ENCODE measurements at places on chromosomes 1 and 21. TPM values are rescaled to one million over a fixed set of nuclear protein-coding genes. Genes with fewer than 3 reads are reported as not detected.
A peak's percentile ranks its signal among the peaks of the same experiment; 100 is the strongest.

- DNase-seq: no peak
Measured at GRCh38 chr1:187270256-187270655, 441.5 kb downstream of the PLA2G4A start.

OMA1 gene
- total RNA-seq: 26.9 TPM

GRCh38 chr1:162456323-162456722, 41.3 kb upstream of the UHMK1 start:
- DNase-seq: no peak

AMPD1 gene
- not detected for total RNA-seq

- DNase-seq: no peak
Measured at GRCh38 chr1:27616441-27616840, 12.5 kb upstream of the AHDC1 start.

GRCh38 chr1:205504311-205505075, at the start of gene CDK18:
CDK18 (plus strand) TSS chr1:205504669; CDS start chr1:205523168, 18,499 bp downstream.
- peak; percentile 78 for DNase-seq

DNA sequence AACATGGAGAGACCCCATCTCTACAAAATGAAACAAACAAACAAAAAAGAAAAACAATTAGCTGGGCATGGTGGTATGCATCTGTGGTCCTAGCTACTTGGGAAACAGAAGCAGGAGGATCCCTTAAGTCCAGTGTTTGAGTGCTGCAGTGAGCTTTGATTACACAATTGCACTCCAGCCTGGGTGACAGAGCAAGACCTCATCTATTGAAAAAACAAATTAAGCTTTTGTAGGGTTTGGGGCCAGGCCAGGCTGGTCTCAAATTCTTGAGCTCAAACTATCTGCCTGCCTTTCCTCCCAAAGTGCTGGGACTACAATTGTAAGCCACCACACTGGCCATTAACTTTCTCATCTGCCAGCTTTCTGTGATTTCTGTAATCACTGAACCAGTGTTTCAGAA, 27.2 kb downstream of the NIPAL3 start:
- DNase-seq: no peak

DNAJC8 gene
- total RNA-seq: 126 TPM

DNA sequence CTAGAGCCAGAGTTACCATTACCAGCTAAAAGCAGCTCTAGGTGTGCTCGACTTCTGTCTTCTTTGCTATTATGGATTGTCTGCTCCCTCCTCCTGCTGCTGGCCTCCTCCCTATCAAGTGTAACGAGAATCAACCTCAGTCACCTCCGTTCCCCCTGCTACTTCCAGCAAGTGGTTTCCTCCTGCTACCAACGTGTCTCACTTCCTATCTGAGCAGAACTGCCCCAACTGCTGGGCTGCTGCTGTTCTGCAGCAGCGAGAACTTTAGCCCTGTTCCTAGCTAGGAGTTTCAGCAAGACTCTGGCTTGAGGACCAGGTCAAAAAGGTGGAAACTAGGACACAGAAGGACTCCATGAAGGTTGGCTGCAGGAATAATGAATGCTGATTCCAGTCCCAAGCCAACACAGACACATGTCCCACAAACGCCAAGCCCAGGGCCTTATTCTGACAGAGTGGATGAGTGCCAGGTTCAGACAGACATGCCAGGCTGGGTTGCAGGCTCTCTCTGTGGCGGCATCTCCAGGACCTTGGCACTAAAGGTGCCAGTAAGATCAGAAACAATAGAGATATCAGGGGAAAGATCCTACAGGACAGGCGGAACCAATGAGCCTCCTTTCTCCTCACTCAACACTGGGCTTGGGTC, 46.9 kb downstream of the CD34 start:
- no peak for DNase-seq

- DNase-seq: no peak
Measured at GRCh38 chr1:117092594-117092993, 29.0 kb downstream of the TRIM45 start.

CRABP2 gene
- total RNA-seq: 0.21 TPM

- no peak for DNase-seq
Measured at GRCh38 chr1:21743476-21743875, 39.5 kb downstream of the USP48 start.

PRAMEF20 gene
- not detected for total RNA-seq

DNA sequence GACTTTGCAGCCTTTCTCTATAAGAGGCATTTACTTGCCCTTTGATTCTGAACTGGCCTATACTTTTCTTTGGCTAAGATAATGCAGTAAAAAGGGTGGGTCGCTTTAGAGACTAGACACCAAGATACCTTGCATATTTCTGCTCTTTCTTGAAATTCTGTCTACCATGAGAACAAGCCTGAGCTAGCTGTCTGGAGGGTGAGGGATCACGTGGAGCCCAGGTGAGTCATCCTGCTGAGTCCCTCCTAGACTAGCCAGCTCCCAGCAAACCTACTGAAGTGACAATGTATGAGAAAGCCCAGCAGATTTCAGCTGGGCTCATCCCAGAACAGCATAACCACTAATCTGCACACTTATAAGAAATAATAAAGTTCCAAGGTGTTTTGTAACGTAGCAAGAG, 408.0 kb upstream of the KAZN start:
- no peak for DNase-seq

ZNF648 gene
- total RNA-seq: 0.13 TPM

DNA sequence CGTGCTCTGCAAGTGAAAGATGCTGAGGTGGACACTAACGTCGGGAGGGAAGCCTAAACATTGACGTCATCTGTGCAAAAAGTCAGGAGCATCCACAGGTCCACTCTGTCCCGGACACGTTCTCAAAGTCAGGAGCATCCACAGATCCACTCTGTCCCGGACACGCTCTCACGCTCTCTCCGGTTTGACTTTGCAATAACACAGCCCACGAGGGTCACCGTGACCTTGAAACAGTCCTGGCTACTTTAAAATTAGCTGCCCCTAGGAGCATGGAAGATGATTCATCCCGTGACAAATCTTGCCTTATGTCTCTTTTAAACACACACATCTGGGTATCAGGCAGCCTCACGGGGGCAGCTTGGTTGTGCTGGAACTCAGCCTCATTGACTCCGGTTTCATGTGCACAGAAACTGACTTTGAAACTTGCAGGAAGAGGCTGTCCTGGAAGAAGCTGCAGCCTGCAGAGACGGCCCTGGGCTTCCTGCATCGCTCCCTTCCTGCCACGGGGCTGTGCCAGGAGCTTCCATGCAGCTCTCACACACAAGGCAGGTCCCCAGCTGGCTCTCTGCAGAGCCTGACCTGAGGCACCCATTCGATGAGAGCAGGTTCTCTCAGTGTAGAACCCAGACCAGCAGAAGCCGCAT, 18.1 kb upstream of the COL18A1 start:
- DNase-seq: no peak

NTMT2 gene
- total RNA-seq: not detected

- DNase-seq: peak; percentile 40
Measured at GRCh38 chr1:27575840-27576331, 28.1 kb downstream of the AHDC1 start.

DNA sequence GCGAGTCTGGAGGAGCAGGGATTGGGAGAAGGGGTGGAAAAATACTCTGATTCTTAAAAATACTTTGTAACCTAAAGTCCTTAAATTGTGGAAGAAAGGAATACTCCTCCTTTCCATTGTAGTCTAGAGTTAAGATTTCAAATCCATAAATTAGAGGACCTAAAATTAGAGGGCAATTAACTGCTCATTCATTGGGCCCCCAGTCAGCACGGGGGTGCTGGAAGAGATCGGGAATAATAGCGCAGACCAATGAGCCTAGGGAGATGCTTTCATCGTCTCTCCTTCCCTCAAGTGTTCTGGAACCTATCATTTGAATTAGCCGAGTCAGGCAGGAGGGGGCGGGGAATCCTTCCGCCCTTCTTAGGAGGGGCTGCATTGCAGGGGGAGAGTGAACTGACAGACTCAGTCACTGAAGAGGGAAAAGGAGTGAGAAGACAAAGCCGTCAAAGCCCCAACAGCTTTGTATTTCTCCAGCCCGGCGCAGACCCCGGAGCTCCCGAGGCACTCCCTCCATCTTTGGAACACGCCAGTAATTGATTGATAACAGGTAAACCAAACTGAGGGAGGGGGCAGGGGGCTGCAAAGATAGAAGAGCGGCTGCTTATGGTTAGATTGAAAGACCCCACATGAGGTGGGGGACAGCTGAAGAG, at the start of gene MLLT11:
TSS of gene MLLT11 (plus strand) at position 391 of the 650 bp plus-strand sequence. CDS start 6,828 bp downstream, outside the sequence.
- DNase-seq: no peak

- DNase-seq: no peak
Measured at GRCh38 chr1:207670192-207670591, 25.3 kb downstream of the CR1L start.

DNA sequence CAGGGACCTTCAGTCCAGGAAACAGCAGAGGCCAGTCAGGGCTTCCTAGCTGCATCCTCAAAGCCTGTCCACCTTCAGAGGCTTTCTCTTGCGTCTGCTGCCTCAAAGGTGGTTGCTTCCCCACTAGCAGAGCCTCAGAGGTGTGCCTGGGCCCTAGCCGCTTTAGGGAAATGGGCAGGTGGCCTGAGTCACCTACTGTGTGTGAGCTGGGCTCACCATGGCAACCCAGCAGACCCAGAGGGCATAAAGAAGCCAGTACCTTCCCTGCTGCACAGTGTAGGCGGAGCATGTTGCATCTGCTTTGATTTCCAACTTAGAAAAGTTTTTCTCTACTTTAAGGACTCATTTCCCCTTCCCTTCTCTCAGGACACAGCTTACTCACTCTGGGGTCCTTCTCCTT, 12.5 kb downstream of the SLC9A1 start:
- no peak for DNase-seq

GRCh38 chr1:230268371-230269170, 157.6 kb downstream of the PGBD5 start:
- peak; percentile 56 for DNase-seq

TNNT2 gene
- total RNA-seq: 0.20 TPM

- no peak for DNase-seq
Measured at GRCh38 chr1:87170157-87170556, 158.5 kb upstream of the LMO4 start.

DNA sequence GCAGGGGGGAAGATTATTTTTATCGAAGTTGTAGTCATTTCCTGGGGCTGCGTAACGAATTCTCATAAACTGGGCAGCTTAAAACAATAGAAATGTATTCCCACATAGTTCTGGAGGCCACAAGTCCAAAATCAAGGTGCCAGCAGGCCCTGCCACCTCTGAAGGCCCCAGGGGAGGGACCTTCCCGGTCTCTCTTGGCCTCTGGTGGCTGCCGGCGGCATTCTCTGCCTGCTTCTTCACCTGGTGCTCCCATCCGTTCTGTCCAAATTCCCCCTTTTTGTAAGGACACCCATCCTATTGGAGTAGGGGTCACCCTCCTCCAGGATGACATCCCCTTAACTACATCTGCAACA, 92.8 kb downstream of the PDE9A start:
- DNase-seq: no peak

DNA sequence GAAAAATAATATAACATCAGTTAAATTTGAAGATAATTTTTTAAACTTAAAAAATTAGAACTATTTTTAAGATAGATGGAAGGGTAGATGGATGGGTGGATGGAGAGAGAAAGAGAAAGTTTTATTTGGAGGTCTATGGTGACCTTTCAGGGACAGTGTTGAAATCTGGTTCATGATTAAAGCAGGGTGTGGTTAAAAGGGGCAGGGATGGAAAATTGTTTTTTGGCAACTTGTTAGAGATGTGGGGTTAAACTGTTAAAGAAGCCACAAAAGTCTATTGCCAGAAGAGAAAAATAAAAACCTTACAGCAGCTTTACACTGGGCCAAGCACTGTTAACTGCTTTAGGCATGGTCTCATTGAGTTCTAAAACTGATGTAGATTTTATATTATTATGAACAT, 134.9 kb upstream of the GORAB start:
- DNase-seq: no peak

BRINP3 gene
- total RNA-seq: not detected

GRCh38 chr1:162876751-162877150, 15.8 kb upstream of the CCDC190 start:
- no peak for DNase-seq

CLEC20A gene
- total RNA-seq: not detected

GRCh38 chr1:31234870-31235269, 4.8 kb downstream of the NKAIN1 start:
- no peak for DNase-seq

DNA sequence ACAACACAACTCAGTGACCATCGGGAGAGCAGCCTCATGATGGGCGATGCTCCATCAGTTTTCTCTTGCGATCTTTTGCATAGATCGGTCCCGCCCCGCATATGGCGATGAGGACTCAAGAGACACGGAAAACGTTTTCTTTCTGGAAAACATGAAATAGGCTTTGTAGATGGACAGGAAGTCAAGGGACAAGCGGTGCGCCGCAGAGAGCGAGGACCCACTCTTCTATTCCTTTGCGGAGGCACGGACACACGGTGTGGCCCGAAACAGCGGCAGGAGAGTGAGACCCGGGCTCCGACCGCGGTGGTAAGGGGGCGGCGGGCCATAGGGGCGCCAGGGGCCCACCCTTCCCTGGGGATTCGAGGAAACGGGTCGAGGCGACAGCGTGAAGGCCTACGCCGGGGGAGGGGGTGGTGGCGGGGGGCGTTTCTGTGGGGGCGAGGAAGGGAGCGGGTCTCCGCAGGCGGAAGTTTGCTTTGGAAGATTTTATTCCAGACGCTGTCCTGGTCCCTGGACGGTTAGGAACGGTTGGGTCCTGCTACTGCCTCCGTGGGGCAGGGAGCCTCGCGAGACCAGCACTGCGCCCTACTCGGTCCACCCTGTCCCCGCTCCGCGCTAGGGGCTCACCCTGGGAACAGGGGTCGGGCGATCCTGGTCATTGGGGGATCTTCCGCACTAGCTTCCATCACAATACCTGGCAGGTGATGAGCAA, 796 bp upstream of the TDRKH start:
- DNase-seq: peak; percentile 11
